ENCODE measurements at places on chromosomes 2 and 18.
A peak's percentile ranks its signal among the peaks of the same experiment; 100 is the strongest.

DNA sequence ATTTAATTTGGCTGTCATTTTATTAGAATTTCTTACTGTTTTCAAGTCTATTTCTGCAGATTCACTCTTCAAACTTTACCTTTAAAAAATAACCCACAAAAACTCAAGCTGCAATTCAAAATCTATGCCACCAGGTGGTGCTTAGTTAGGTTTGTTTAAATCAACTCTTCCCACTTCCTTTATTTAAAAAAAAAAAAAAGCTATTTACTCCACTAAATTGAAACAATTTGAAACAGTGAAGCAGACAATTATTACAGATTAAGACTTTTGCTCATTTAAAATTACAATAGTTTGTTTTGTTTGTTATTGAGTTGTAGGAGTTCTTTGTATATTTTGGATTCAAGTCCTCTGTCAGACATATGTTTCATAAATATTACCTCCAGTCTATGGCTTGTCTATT is 300.0 kb downstream of the PDE11A start:
- DNase-seq = peak; percentile 38

DNA sequence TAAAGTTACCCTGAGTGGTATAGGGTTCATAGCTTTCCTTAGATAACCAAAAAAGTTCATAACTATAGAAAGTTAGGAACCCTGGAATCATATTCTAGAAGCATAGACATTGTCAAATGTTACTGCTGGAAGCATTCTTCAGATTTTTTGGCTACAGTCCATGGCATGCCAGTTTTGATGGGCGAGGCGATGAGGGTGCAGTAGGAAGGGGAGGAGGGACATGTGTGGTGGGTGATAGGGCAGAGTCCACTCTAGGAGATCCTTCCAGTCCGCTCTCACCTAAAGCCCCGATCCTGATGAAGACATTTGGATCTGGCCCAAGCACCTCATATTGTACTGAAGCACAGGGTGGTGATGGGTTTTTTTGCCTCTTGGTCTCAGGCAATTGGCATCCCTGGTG is 91.8 kb downstream of the HRH4 start:
- no peak for DNase-seq

DNA sequence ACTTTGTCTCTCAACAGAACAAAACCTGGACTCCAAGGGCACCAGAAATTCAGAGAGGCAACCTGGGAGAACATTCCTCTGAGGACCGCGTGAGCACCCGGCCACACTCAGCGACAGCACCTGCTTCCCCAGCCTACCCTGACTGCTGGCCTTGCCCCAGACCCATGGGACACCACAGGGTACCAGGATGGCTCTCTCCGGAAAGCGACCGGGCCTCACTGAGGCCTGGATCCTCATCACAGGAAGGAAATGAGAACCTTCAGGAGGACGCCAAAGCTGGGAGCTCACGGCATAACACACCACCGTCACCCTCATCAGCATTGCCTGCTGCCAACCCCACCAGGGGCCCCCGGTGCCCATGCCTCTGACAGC is 38.9 kb downstream of the HS6ST1 start:
- DNase-seq = no peak

- DNase-seq = no peak
Measured at GRCh38 chr2:214593727-214594126, 182.9 kb downstream of the VWC2L start.

GRCh38 chr2:73269686-73270465 is 14.4 kb downstream of the FBXO41 start:
- DNase-seq = no peak

GRCh38 chr2:212265777-212266176 is 272.8 kb downstream of the ERBB4 start:
- DNase-seq = no peak

GRCh38 chr18:8810157-8810556 is 104.8 kb downstream of the MTCL1 start:
- no peak for DNase-seq

DNA sequence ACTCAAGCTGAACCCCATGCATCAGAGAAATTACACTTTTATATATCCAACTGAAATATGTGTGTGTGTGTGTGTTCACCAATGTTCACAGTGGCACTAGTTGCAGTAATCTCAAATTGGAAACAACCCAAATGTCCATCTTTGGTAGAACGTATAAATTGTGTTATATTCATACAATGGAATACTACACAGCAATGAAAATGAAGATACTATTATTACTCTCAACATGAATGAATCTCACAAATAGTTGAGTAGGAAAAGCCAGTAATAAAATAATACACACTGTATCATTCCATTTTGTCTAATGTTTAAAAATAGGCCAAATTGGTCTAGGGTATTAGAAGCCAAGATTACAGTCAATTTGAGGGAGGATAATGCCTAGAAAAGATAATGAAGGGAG is 48.0 kb upstream of the NFE2L2 start:
- no peak for DNase-seq

- peak; percentile 31 for DNase-seq
Measured at GRCh38 chr2:54556621-54557121, 100.5 kb downstream of the SPTBN1 start.

DNA sequence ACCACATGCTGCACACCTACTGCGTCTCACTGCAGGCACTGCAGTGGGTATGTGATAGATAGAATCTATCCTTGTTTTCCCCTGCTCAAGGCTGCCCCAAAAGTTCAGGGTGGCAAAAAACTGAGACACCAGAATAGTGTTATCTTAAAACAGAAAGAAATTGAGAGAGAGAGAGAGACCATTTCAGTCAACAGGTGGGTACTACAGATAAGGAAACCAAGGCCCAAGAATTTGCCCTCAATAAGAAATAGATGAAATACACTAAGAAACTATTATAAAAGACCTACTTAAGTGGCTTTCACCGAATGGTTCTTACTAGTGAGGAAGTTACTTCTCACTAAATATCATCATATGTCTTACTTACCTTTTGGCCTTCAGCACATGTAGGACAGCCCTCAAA is 27.9 kb downstream of the EPG5 start:
- no peak for DNase-seq

GRCh38 chr18:27005589-27005988 is 140.1 kb upstream of the AQP4 start:
- DNase-seq = no peak

DNA sequence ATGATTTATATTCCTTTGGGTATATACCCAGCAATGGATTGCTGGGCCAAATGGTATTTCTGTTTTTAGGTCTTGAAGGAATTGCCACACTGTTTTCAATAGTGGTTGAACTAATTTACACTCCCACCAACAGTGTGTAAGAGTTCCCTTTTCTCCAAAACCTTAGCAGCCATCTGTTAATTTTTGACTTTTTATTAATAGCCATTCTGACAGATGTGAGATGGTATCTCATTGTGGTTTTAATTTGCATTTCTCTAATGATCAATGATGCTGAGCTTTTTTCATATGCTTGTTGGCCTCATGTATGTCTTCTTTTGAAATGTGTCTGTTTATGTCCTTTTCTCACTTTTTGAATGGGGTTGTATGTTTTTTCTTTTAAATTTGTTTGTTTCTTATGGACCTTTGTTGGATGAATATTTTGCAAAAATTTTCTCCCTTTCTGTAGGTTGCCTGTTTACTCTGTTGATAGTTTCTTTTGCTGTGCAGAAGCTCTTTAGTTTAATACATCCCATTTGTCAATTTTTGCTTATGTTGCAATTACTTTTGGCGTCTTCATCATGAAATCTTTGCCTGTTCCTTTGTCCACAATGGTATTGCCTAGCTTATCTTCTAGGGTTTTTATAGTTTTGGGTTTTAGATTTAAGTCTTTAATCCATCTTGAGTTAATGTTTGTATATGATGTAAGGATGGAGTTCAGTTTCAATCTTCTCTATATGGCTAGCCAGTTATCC is 119.7 kb upstream of the XIRP2 start:
- DNase-seq = no peak

- no peak for DNase-seq
Measured at GRCh38 chr2:141411419-141411818, 719.4 kb downstream of the LRP1B start.

- DNase-seq = no peak
Measured at GRCh38 chr2:10923008-10923375, 11.3 kb downstream of the KCNF1 start.

DNA sequence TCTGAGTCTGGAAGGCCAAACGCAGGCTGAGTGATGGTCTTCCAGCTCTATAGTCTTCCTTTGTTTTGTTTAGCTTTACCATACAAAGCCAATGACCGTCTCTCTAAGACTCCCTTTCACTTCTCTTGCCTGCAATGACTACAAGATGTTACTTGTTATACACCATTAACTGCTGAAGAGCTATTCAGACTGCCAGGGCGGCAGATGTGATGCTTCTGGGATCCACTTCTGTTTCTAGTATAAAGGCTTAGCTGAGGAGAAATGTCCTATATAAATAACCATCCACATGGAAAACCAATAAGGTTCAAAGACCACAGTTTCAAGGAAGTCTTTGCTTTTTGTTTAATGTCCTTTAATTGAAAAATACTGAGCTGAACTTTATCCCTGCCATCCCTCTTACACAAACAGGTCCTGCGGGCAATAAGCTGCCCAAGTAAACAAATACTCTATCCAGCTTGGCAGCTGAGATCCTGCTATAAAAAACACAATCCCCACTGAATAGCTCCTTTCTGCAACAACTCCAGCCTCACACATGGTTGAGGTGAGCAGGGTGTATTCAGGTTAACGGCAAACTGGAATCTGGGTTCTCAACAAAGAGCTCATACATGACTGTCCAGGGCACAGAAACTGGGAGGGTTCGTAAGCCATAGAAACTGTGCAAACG is 124.6 kb downstream of the VIT start:
- DNase-seq = no peak

DNA sequence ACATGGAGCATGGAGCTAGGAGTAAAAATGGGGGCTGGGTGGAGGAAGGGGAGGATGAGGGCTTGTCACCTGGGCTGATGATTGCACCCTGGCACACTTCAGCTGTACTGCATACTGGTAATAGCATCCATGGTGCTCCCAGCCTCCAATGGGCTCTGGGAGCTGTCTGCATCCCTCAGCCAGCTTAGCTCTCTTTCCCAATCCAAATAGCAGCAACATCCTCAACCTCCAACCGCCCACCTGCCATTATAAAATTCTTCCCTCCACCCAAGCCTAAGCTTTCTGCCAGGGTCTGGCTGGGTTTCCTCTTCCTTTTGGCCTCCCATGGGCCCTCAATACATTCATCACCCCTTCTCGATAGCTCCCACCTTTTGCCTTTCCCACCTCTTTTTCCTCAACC is 110.1 kb downstream of the LYPD1 start:
- DNase-seq = no peak

DNA sequence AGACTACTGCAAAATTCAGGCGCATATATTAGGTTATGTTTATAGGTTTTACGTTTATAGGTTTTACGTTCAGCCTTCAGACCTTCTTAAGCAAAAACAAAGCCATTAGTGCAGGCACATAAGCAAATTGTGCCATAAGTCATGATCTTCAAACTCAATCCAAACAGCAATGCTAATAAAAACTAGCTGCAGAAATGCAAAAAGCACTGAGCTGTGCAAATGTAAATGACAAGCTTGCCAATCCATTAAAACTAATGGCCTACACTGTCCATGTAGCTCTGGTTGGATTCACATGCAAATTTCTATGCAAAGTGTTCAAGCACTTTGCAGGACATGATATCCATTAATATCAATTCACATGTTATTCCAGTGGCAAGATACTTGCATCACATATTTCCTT is 50.9 kb downstream of the LRPPRC start:
- no peak for DNase-seq

DNA sequence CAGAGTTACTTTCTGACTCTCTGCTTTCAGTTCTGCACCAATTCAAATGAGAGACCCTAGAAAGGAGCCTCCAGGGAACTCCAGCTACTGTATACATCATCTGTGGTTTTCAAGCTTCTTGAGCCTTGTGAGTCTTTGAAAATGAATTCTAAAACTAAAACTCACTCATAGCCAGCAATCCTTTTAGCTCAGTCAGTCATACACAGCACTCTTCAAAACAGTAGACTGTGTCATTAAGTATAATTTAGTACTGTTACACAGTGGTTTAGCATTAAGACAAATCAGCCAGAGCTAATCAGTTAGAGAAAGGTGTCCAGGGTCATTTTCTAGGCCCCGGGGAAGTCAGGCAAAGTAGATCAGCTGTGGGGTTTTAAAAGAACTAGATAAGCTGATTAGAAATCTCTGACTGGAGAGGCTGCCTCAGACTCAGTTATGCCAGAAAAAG is 322.1 kb upstream of the THUMPD2 start:
- no peak for DNase-seq

GRCh38 chr2:204177977-204178522 is 241.5 kb downstream of the ICOS start:
- peak; percentile 85 for DNase-seq

GRCh38 chr2:141778315-141778835 is 352.4 kb downstream of the LRP1B start:
- no peak for DNase-seq

DNA sequence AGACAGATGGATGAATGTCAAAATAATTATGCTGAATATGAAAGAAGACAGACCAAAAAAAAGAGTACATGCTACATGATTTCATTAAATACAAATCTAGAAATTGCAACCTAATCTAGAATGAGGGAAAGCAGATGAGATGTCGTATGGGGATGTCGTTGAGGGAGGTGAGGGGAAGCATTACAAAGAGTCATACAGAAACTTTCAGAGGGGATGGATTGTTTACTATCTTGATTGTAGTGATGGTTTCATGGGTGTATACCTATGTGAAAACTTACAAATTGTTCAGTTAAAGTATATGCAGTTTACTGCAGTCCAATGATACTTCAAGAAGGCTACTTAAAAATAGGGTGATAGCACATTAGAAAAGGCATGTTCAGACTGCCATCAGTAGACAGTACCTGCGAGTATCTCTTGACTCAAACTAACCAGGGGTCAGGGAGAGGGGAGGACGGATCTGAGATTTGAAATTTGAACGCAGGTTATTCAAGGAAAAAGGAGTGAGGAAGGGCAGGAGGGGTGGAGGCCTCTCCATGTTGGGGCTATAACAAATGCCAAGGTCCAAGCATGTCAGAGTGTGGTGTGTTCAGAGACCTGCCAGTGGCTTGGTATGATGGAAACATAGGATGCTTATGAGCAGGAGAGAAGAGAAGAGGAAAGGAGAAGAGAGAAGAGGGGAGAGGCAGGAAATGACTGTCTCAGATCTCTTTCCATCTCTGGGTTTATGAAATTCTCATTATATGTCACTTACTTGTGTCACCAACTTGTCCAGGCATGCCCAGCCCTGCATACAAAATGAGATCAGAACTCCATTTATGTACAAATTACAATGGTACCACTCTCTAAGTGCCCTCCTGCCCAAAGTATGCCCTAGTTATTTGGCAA is 257.3 kb upstream of the CXCR4 start:
- DNase-seq = peak; percentile 65

DNA sequence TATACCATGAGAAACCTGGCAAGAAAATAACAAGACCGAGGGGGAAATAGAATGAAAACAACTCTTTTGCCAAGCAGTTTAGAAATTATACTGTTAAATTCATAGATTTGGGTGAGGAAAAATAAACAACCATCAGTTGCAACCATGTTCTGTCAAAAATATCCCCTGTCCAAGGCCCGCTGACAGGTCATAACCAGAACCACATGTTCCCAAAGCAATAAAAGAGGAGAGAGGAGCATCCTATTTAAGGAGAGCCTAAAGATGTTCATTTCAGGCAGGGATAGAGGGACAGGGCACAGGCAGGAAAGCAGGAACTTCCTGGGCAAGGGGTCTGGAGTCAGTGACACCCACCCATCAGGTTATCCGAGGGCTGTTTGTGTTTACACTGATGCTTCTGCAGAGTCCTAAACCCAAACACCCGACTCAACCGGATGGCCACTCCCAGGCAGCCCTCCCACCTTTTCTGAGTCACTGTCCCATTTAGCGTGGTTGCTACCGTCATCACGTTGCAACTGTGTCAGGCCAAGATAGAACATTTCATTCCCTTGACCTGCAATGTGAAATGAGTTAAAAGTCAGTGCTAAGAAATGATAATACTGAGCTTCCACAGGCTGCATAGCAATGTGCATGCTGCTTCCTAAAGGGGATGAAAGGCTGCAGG is 468.3 kb upstream of the RAB12 start:
- no peak for DNase-seq
